ENCODE measurements at places on chromosomes 16 and 17. TPM values are rescaled to one million over a fixed set of nuclear protein-coding genes. Genes with fewer than 3 reads are reported as not detected.

GRCh38 chr17:40224718-40225550 is 5.8 kb downstream of the WIPF2 start:
- DNase-seq, result no peak

DNA sequence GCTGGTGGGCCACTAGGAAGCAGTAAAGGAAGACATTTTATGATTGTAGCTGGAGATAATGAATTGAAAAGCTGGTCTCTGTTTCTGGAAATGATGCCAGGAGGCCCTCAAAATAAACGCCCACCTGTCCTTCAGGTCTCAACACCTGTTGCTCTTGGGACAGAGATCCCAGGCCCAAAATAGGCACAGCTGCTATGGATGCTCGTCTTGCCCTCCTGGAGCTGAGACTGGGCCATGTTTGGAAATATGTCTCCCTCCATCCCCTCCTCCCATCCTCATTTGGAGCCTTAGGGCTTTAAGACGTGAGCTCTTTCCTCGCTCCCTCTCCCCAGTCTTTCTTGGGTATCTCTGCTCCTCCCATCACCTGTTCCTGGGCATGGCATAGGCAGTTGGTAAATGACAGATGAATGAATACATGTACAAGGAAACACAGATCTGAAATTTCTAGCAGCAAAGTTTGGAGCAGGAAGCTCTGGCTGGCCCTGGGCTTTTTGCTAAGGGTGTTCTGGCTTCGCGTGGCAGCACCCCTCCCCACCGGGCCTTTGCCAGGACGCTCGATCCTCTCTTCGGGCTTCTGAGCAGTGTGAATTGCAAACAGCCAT is 33.3 kb downstream of the MYH3 start:
- DNase-seq, result no peak

DNA sequence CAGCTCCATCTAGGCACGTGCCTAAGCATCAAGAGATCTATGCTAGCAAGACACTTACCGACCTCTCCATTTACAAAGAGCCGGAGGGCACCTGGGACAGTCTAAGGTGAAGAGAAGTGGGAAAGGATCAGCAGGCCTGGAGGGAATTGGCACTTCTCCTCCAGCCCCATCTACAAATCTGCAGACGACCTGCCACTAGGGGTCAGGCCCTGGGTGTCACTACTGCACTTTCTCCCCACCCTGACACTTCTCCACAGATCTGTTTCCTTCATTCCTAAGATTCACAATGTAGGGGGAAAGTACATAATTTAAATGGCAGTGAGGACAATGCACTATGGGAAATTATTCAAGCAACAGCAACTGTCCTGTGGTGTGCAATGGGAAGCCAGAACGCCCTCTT is 8.1 kb downstream of the MKS1 start:
- no peak for DNase-seq

Gene PRSS27
- 0.76 TPM for total RNA-seq

DNA sequence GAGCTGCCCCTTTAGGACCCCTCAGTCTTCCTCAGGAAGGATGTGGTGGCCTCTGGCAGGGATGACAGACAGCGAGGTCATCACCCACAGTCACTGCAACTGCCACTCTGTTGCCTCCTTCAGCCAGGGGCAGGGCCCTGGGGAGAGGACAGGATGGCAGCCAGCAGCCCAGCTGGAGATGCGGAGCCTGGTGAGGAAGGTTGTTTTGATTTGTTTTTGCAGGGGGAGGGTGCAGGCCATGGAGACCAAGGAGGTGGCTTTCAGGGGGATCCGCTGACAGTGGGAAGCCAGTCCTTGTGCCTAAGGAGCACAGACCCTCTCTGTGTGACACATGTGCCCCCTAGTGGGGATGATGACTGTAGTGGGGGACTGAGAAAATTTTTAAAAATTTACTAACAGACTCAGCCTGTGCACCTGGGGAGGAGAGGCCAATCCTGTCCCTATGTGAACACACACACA is 7.4 kb downstream of the PRCD start:
- peak; percentile 59 for DNase-seq

DNA sequence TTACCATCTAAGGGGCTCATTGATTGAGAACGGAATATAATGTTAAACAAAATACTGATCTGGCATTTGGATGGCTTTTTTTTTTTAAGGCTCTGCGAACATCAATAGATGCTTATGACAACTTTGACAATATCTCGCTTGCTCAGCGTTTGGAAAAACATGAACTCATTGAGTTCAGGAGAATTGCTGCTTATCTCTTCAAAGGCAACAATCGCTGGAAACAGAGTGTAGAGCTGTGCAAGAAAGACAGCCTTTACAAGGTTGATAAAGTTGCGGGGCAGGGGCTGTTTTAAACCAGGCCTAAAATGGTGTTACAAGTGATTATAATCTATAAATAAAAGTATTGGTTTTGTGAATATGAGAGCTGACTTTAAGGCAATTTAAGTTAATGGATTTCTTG is 22.3 kb downstream of the PTRH2 start:
- no peak for DNase-seq

DNA sequence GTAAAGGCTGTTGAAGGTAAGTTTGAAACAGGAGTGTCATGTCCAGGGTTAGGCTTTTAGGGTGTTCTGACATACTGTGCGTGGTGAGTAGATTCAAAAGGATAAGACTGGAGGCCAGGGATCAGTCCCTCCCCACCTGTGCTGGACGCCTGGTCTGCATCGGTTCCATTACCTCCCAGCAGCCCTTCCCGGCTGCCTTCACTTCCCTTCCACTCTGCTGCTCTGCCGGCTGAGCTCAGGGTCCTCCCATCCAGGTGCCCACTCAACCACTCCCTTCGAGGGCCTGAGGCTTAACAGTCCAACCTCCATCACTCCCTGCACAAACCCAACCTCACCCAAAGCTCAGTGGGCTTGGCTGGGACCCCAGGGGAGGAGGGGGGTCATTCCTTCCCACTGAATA is 4.1 kb upstream of the SLC5A10 start:
- DNase-seq, result no peak

- no peak for DNase-seq
Observed at GRCh38 chr16:54402270-54402669, 115.7 kb upstream of the IRX3 start.

Gene C17orf67
- 2.0 TPM for total RNA-seq

DNA sequence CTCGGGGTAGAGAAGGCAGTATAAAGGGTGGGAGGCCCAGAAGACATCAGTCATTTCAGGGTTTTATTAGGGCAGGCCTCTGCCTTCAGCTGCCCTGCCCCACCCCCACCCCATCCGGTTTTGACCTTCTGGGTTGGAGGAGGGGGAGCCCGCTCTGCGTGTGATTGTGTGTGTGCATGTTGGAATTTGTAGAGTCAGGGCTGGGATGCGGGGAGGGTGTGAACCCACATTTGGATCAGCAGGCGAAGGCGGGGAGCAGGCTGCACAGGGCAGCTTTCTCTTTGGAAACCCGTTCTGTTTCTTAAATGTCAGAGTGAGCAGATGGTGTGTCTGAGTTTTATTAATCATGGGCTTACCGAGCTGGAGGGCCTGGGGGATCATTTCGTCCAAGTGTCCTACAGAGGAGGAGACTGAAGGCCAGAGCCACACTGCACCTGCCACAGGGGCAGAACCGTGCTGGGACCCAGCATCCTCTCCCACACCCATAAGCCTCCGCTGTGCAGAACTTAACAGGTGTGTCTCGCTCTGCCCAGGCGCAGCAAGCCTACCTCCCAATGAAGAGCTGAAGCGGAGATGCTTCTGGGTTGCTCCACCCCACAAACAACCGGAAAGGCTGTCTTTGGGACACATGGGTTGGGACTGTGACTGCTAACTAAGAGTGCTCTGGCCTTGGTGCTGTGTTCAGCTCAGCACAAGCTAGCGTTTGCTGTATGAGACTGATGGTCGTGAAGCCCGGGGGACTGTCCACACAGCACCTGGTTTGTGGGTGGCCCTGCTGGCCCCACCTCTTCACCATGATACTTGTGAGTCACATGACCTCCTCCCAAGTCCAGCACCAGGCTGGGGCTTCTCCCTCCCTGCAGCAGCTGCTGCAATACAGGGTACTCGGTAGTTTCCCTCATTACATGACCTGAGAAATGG is 70.9 kb upstream of the GSE1 start:
- DNase-seq, result no peak

Gene RAB37
- 0.33 TPM for total RNA-seq

Gene MYH1
- not detected for total RNA-seq

DNA sequence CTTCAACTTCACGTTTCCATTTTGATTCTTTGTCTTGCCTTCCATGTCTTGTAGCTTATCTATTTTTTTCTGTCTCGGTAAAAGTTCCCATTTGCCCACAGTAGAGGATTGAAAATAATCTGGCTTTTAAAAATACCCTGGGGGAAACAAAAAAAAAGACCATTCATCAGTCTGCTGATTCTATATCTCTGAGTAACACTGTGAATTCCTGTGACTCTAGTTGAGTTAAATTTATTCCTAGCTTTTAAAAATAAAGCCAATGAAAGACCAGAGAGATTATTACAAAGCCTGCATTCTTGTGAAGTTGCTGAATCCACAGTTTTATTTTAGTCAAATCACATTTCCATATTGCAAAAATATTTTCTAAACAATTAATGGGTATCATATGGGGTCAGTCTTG is 532.3 kb downstream of the CDH13 start:
- DNase-seq, result no peak

Gene BAHCC1
- total RNA-seq, result 0.08 TPM

Gene ANKS3
- total RNA-seq, result 24.1 TPM

DNA sequence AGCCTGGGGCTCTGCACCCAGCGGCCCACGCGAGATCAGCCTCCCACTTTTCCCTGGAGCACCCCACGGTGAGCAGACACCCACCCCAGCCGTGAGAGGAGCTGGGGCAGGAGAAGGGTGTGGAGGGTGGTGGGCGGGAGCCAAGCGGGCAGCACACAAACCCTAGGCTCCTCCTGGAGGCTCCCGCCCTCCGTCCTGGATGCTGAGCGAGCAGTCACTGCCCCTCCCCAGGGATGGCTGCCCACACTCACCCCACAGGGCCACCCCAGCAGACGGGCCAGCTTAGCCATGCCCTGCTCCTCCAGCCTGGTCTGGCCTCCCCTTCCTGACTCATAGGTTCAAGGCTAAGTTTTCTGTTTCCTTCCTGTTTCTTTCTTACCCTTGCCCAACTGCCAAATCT is 15.7 kb upstream of the ABCC3 start:
- DNase-seq, result no peak

- DNase-seq, result no peak
Observed at GRCh38 chr17:18198530-18198929, 14.9 kb downstream of the ALKBH5 start.

Gene UMOD
- not detected for total RNA-seq

- no peak for DNase-seq
Observed at GRCh38 chr16:85421338-85422195, 191.6 kb upstream of the GSE1 start.

- DNase-seq, result no peak
Observed at GRCh38 chr16:88062341-88063210, 111.3 kb downstream of the BANP start.

GRCh38 chr17:47907932-47908562 is 12.0 kb downstream of the SP2 start:
- no peak for DNase-seq

DNA sequence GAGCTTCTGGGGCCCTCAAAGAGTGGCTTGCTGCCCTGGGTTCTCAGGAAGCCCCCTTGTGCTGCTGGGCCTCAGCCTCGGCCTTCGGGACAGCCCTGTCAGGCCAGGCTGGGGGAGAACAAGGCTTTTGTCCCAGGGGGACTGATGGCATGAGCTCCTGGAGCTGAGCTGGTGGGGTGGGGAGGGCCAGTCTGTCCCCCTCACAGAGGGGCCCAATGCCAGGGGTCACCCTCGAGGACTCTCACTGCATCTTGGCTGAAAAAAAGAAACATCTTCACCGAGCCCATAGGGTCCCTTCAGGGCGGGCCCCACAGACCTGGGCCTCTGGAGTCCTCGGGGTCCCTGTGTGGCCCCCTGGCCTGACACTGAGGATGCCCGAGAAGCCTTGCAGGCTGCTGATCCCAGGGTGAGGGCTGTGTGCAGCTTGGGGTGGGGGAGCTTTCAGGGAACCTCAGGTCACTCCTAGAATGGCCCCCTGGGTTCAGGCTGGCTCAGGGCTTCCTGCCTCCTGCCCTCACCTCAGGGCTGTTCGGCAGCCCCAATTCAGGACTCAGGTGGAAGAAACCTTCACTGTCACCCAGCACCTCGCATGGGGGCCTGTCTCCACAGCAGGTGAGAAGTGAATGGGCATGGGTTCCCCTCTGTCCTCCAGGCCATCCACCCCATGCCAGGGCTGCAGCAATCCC is 90.5 kb downstream of the TNFRSF13B start:
- DNase-seq, result no peak

GRCh38 chr16:68374246-68374805 is 63.5 kb downstream of the PRMT7 start:
- DNase-seq, result no peak

Gene ARL5C
- not detected for total RNA-seq

GRCh38 chr17:30296499-30297080 is 4.8 kb upstream of the BLMH start:
- DNase-seq, result no peak

DNA sequence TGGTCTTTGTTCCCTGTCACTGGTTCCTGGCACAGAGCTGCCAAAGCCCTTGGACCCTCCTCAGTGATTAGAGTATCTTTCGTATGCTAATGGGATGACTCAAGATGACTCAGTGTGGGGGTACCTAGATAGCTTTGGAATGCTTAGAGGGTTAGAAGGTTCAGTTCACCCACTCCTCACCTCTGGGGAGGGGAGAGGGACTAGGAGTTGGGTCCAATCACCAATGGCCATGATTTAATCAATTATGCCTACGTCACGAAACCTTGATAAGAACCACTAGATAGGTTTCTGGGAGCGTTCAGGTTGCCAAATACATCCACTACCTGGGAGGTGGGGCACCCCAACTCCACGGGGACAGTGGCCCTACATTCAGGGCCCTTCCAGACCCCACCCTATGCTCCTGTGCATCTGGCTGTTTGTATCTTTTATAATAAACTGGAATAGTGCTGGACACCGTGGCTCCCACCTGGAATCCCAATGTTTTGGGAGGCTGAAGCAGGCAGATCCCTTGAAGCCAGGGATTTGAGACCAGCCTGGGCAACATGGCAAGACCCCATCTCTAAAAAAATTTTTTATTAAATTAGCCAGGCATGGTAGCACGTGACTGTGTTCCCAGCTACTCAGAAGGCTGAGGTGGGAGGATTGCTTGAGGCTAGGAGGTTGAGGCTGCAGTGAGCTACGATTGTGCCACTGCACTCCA is 29.2 kb upstream of the LITAF start:
- no peak for DNase-seq

All from activated T-cell treated with anti-CD3 and anti-CD28 coated beads, Interleukin-2, amount 50 U/mL, for 4 hours (primary cell).